ENCODE measurements at places on chromosomes 6 and 20.
A peak's percentile ranks its signal among the peaks of the same experiment; 100 is the strongest.

GRCh38 chr20:52193886-52194545 is 2.4 kb upstream of the ZFP64 start:
- no peak for DNase-seq

- no peak for DNase-seq
Observed at GRCh38 chr6:135006386-135006914, 48.2 kb downstream of the HBS1L start.

DNA sequence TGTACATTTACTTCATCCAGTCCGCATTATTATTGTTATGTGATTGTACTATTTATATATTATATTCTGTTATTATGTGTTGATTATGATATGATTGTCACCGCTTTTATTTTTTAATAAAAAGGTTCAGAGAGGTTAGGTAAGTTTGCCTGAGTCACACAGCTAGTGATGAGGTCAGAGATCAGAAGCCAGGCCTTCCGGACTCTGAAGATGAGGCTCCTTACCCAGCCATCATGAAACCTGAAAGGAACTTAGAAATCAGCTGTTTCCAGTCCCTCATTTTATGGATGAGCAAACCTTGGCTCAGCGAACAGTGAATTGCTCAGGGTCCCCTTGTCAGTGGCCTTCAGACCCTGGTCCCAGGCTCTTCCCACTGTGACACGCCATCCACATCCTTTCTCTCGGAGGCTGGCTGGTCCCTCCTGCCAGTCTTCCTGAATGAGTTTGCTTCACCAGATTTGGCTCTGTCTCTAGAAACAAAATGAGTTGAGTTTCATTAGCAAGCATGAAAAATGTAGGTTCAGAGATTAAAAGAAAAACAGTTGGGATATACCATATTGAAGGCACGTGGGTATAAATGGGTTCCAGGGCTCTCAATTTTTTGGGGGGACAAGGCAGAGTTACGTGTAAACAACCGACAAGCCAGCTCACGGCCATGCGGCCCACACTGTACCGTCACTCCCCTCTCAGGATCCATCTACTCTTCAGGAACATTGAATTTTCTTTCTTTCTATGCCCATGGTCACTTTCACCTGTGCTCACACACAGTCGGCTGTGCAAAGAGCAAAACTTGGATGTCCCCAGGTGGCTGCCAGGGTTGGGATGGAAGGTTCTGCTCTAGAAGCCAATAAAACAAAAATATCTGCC is 132.9 kb downstream of the ZDHHC14 start:
- no peak for DNase-seq

GRCh38 chr6:131250122-131250521 is 114.9 kb downstream of the AKAP7 start:
- no peak for DNase-seq

DNA sequence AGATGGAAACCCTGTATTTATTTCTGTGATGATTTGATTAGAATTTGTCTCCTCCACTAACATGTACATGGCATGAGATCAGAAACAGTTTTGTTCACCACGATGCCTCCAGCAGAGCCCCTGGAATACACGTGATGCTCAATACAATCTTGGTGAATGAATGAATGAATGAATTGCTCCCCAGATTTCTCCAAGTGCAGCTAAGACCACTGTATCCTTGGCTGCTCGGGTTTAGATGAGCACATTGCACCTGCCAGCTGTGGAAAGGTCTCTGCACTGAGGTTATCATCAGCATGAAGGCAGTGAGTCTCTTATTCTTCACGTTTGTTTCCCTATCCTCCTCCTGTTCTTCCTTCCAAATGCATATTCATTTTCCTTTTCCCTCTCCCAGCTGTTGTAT is 17.9 kb downstream of the CASS4 start:
- DNase-seq: no peak

GRCh38 chr6:148998704-148999103 is 251.9 kb downstream of the UST start:
- DNase-seq: no peak

DNA sequence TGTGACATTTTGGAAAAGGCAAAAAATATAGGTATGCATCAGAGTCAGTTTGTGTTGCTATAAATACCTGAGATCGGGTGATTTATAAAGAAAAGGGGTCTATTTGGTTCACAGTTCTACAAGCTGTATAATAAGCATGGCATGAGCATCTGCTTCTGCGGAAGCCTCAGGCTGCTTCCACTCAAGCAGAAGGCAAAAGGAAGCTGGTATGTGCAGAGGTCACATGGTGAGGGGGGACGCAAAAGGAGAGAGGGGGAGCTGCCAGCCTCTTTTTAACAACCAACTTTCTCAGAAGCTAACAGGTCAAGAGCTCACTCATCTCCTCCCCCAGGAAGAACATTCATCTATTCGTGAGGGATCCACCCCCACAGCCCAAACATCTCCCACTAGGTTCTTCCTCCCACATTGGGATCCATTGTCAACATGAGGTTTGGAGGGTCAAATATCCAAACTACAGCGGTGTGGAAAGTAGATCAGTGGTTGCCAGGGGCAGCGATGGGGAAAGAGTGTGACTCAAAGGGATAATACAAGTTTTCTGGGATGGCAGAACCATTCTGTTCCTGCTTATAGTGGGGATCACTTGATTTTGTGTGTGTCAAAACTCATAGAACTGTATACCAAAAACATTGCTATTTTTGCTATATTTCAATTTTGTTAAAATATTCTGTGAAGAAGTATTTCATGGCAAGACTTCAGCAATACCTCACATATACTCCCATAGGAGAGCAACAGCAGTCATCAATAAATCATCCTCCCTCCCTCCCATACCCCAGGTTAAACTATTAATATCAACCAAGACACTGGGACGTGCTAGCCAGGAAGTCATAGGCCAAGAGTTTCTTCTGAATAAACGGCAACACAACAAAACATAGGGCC is 9.9 kb upstream of the FAM50B start:
- peak; percentile 12 for DNase-seq

- DNase-seq: no peak
Observed at GRCh38 chr6:36825452-36825851, 13.8 kb downstream of the CPNE5 start.

DNA sequence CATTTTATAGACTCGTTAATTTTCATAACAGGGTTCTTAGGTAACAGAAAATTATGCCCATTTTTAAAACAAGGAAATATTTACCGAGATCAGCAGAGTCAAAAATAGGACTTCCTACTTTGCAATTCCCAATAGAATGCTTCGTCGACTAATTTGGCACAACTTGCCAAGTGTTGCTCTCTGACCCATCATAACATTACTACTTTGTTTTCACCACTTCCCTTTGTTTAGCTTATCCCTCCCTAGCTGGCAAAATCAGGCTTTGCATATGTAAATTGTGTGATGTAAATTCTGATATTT is 914 bp upstream of the RANBP9 start:
- no peak for DNase-seq

DNA sequence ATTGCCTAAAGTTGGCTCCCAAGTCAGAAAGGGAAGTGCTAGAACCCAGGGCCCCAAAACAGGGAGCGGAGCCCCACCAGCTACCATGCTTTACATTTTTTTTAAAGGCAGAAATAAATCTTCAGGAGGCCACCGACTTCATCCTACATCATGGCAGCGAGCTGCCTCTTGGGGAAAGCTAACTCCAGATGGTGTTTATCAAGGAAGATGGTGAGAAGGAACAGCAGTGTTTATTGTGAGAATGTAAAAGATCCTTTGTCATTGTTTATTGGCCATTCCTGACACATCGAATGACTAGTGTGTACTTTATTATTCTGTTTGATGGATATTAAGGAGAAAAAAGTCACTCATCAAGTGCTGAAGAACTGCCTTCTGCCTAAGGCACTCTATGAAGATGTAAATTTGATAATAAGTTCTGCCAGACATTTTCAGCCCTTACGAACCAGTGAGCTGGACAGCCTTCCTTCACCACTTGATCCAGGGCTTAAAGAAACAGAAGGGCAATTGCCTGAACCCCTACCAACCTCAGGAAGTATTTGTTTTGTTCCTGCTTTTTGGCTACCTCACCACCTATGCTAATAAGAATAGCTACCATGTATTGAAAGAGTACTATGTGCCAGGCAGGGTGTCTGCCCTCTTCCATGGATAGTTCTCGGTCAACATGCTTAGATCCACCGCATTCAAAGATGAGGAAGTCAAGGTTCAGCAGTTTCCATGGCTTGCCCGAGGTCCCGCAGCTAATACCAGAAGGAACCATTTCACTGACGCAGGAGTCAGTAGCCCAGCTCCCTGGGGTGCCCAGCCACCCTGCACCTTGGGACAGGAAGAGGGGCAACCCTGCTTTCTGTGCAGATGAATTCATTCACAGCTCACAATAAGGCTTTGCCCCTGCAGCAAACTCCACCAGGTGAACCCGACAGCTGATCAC is 194.7 kb upstream of the RREB1 start:
- no peak for DNase-seq

DNA sequence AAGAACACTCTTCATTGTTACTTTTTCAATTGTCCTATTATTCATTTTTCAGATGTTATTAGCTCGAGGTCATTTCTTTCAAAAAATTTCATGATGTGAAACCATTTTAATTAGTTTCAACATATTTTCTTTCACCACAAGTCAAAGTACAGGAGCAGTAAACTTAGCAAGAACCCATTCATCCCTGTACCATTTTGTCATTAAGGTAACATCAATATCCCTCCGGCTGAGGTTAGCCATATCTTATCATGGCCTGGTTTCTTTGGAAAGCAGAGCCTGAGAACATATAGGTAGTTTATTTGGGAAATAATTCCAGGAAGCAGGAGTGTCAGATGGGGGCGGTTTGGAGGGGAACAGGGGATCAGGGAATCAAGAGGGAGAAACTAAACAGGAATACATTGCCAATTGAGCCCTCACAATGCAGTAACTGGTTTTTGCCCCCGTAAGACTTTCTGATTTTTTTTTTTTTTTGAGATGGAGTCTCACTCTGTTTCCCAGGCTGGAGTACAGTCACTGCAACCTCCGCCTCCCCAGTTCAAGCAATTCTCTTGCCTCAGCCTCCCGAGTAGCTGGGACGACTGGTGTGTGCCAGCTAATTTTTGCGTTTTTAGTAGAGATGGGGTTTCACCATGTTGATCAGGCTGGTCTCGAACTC is 83.7 kb downstream of the MKKS start:
- no peak for DNase-seq

DNA sequence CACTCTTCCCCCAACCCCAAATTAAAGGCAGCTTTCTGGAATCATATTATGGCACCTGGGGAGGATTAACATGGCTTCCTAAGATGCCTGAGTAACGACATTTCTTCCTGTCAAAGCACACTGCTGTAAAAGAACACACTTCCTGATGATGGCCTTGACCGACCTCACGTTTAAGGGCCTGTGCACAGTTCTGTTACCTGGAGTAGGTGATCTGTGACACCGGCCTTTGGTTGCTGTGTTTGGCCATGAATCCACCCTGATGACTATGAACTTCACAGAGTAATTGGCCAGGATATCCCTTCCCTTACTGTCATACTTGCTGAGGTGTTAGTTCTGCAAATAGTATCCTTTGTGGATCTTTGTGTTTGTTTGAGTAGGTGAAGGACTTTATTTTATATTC is 45.8 kb downstream of the PLCB4 start:
- DNase-seq: no peak

GRCh38 chr6:45818655-45819054 is 197.0 kb downstream of the CLIC5 start:
- DNase-seq: no peak

- no peak for DNase-seq
Observed at GRCh38 chr20:51311636-51312479, 230.7 kb downstream of the NFATC2 start.

- no peak for DNase-seq
Observed at GRCh38 chr6:141726248-141726647, 406.5 kb upstream of the GJE1 start.

- DNase-seq: no peak
Observed at GRCh38 chr6:55536391-55536956, 42.5 kb downstream of the HMGCLL1 start.

DNA sequence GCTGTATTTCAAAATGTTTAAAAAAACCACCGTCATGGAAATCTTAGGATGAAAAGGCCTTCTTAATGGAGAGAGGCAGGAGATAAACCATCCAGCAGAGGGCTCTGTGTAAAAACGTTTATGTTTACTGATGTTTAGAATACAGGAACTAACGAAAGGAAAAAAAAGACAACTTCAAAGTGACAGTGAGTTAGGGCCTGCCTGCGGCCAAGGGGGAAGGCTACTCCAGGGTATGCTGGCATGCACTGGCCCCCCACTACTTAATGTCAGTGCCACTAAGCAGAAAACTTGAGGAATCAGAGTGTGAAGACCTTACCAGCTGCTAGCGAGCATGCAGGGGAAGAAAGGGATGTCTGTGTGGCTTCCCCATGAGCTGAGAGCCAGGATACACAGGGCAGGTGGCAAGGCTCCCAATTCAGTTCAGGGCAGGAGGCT is 47.7 kb downstream of the AKAP7 start:
- DNase-seq: no peak

DNA sequence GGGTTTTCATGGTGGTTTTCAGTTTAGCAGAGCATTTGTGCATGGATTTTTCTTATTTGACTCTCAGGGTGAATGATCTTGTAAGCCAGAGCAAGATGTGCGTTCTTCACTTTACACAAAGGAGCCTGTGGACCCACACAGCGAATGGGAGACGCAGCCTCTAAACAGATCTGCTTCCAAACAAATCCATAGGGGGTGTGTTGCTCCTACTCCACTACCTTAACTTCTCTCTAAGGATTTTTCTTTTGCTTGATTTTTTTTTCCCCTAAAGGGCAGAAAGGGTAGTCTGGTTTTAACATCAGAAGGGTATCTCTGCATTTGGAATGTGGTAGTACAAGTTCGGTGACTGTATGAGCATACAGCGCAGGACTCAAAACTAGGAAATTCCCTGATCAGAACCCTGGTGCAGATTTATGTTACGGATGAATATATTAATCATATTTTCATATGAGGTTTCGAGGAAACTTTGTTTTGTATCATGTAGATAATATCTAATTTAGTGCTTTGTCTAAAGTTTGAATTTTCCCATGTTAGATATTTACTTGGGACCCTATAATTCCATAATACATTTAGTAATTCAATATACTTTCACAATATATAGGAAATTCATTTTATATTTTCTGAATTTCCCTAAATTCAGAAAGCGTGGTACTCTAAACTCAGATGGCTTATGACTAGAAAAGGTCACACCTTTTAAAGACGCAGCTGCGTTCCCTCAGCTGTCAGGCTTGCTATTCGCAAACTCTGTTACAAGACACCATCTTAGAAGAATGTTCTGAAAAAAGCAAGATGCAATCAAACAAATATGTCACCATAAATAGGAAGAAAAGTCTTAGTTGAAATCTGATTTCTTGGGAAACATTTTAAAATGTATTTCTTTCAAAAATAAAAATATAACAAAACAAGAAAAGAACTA is 196.9 kb downstream of the TMEM242 start:
- no peak for DNase-seq

GRCh38 chr6:166499350-166500163 is 86.9 kb downstream of the RAMACL start:
- DNase-seq: no peak

- no peak for DNase-seq
Observed at GRCh38 chr6:147108259-147108910, 95.8 kb upstream of the STXBP5 start.

GRCh38 chr6:140821196-140821595 is 1311.5 kb upstream of the GJE1 start:
- no peak for DNase-seq

GRCh38 chr20:60484316-60484715 is 526.1 kb downstream of the CDH26 start:
- DNase-seq: no peak

GRCh38 chr20:52828199-52828598 is 144.0 kb upstream of the TSHZ2 start:
- no peak for DNase-seq

GRCh38 chr6:33599413-33599938 is 19.4 kb upstream of the BAK1 start:
- peak; percentile 68 for DNase-seq
